ENCODE measurements at places on chromosomes 11 and 22. TPM values are rescaled to one million over a fixed set of nuclear protein-coding genes. Genes with fewer than 3 reads are reported as not detected.
A peak's percentile ranks its signal among the peaks of the same experiment; 100 is the strongest.

C1QTNF5 gene
- total RNA-seq, result 57.7 TPM

CENPM gene
- total RNA-seq, result not detected

MYRF gene
- total RNA-seq, result 3.7 TPM

TENM4 gene
- total RNA-seq, result 7.4 TPM

OR4A16 gene
- not detected for total RNA-seq

HBE1 gene
- total RNA-seq, result not detected

GSTT2B gene
- 5.6 TPM for total RNA-seq

CALCB gene
- total RNA-seq, result not detected

SUSD2 gene
- 29.5 TPM for total RNA-seq

SAA4 gene
- not detected for total RNA-seq

MFRP gene
- total RNA-seq, result not detected

LARGE1 gene
- 48.7 TPM for total RNA-seq

GRCh38 chr11:66843776-66844495, 695 bp downstream of the RCE1 start:
- DNase-seq, result no peak

DNA sequence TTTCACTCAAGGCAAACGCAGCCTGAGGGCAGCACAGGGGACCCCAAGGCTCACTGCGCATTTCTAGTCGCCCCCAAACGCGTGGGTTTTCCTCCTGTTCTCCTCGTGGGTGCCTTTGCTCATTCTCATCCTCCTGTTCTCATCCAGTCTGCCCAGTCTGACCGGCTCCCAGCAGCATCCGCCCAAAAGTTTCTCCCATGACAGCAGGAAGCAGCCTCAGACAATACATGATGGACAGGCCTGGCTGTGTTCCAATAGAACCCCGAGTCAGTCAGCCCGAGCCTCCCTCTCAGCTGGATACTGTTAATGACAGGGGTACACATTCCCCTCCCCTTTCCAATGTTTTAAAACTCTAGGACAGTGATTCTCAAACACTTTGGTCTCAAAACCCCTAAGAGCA, 22.5 kb upstream of the KRTAP5-7 start:
- DNase-seq, result peak; percentile 56

- DNase-seq, result no peak
Measured at GRCh38 chr11:122751292-122752070, 86.8 kb upstream of the CRTAM start.

DNA sequence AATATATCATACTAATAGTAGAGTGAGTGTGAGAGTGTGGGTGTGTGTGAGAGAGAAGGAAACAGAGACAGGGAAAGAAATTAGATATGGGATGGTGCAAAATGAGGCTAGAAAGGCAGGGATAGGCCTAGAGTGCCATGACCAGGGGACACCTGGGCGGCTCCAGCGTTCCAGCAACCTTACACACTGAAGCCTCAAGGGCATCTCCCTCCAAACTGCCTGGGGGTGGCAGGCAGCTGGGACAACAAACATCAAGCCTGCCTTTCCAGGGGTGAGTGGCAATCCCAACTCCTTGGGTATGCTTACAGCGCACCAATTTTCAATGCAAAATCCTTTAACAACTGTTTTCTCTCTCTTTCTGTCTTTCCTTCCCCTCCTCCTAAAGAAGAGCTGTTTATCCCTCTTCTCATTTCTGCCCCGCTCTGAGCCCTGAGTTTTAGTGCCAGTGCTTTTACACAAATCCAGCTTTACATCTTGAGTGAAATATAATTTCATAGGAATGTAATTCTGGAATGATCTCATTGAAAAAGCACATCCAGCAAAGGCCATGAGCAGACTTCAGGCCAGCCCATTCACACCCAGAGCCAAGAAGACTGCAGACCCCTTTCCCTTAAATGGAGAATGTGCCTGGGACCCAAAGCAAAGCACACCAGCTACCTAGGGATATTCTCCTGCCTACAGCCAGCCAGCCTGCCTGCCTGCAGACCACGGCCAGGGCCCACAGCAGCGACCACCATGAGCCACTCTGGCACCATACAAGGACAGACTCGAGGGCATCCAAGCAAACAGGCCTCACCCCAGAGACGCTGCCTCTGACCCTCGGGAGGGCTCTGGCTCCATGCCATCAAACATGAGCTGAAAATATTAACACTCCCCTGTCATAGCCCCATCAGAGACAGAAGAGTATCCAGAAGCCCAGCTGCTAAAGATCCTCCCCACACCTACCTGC, 90.3 kb downstream of the RPL27A start:
- no peak for DNase-seq

GRCh38 chr11:32888805-32889204, 3.8 kb upstream of the QSER1 start:
- no peak for DNase-seq

- no peak for DNase-seq
Measured at GRCh38 chr11:124605719-124606118, 5.5 kb upstream of the PANX3 start.

- no peak for DNase-seq
Measured at GRCh38 chr11:71490044-71490730, 36.9 kb upstream of the KRTAP5-7 start.

DNA sequence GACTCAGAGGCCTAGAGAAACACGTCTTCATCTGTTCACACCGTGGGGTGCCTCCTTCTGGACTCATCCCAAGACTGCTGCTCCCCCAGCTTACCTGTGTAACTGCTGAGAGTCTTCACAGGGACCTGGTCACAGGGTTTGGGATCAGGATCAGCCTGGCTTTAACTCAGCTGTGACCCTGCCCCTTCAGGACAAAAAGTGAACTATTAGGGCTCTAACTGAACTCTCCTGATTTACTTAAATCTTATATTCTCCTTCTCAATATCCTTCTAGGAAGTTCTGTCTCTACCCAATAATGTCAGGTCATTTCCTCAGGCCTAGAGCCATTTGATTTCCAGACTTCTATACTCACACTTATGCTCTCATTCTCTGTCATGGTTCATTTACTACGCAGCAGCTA, 108.4 kb downstream of the ZNF280B start:
- peak; percentile 10 for DNase-seq

DNA sequence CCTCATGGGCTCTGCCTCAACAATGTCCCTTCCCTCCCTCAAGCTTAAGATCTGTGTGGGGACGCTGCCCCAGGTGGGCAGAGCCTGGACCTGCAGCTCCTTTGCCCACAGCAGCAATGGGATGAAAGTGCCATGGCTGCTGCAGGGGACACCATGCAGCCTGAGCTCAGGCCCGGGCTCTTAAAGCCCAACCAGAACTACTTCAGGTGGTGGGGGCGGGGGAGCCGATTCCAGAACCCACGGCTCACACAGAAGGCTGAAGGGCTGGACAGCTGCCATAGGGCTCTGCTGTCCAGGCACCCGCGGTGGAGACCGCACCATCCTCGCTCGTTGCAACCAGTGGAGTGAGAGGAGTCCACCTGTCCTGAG, 12.5 kb downstream of the CHID1 start:
- no peak for DNase-seq

- DNase-seq, result peak; percentile 63
Measured at GRCh38 chr22:38412435-38413084, 42.4 kb downstream of the KCNJ4 start.

DNA sequence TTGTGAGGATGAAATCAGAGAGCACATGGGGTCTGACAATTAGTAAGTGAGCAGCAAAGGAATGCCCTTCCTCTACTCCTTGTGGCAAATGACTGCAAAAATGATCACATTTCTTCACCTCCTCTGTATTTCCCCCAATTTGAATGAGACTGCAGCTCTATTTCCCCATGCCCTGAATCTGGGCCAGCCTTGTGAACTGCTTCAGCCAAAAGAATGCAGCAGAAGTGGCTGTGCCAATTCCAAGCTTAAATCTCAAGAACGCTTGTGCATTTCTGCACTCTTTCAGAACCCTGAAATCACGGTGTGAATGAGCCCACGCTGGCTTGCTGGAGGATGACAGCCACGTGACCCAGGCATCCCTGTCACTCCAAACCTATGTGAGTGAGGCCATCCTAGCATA, 9.9 kb downstream of the SLC43A3 start:
- no peak for DNase-seq

DNA sequence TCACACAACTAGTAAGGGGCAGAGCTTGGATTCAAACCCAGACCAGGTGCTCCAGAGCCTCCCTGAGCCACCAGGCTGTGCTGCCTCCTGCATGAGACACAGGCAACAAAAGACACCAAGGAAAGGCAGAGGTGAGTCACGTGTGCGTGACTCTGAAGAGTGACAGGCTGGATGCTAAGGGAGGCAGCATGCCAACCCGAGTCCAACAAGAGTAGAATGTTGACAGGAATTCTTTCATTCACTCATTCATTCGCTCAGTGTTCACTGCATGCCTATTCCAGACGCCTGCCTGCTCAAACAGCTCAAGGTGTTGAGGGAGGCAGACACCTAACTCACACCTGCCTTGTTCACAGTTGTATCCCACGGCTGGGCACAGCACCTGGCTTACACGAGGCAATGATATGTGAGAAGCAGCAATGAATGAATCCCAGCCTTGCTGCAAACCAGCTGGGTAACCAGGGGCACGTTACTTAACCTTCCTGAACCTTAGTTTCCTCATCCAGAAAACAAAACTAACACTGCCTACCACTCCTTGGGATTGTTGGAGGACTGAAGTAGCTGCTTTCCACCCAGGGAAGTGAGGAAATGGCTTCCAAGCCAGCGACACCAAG, 73.8 kb upstream of the ARFGAP3 start:
- DNase-seq, result peak; percentile 74

GRCh38 chr11:24457985-24458384, 38.9 kb upstream of the LUZP2 start:
- no peak for DNase-seq

GRCh38 chr11:25910086-25910485, 421.8 kb upstream of the ANO3 start:
- DNase-seq, result no peak

DNA sequence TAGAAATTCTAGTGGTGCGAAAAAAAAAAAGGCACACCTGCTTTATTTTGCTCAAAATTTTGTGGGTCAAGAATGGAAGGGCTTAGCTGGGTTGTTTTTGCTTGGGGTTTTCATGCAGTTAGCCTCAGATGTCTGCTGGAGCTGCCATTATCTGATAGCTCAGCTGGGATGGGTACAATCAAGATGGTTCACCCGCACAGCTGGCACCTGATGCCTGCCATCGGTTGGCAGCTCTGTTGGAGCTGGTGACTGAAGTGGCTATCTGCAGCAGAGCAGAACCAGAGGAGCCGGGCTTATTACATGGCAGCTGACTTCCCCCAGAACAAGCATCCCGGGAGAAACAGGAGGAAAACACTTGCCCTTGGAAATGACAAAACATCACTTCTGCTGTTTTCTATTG, 12.1 kb upstream of the ELFN2 start:
- DNase-seq, result no peak

DNA sequence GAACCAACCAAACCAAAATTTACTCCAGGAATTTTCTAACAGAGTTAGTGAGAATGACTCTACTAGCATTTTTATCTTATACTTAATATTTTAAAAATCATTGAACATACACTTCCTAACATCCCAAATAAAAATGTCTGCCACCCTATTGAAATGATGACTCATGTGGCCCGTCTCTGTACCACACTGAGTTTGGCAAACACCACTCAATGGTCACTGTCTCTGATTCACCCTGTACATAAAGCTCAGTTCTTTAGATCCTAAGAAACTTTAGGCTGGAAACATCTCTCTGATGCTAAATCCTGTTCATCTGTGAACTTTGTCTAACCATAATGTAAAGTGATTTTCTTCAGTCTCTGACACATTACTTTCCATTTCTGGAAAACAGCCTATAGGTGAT, 182.0 kb downstream of the CWF19L2 start:
- DNase-seq, result no peak

- peak; percentile 85 for DNase-seq
Measured at GRCh38 chr11:12287009-12287373, 90.4 kb upstream of the PARVA start.

- DNase-seq, result no peak
Measured at GRCh38 chr22:45228401-45228754, 12.3 kb downstream of the KIAA0930 start.

DNA sequence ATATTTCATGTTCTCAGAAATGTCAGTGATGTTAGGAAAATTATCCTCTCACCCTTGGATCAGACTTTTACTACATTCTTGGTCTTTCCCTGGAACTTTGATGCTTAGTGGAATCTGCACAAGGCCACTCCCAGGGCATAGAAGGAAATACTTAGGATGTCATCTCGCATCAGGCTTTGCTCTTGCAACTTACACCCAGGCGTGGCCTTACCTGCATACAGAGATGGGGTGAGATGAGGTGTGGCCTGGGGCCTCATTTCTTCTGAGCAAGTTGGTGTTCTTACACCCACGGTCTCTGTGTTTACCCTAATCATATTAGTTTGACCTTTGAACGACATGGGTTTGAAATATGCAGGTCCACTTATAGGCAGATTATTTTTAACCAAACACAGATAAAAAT, 19.0 kb upstream of the OR52K2 start:
- no peak for DNase-seq

- peak; percentile 90 for DNase-seq
Measured at GRCh38 chr11:112279901-112280267, 19.2 kb upstream of the PLET1 start.

DNA sequence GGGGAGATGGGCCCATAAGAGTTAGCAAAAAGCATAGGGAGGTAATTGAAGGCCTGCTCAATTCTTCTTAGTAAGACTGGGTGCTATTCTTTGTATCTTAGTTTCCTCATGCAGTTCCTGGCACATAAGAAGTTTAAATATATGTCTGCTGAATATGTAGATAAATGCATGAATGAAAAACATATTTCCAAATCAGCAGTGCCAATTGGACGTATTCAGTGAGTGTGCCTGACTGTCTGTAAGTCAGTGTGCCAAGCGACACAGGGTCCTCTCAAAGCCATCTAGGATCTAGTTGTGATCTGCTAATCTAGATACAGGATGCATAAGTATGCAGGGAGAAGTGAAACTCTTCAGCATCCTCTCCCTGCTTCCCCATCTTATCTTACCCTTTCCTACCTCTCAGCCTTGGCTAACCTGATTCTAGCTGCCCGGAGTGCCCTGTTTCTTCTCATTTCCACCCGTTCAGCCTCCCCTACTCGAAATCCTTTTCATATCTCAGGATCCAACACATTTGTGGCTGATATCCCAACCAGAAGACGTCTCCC, 91.1 kb upstream of the SORL1-AS1 start:
- no peak for DNase-seq

DNA sequence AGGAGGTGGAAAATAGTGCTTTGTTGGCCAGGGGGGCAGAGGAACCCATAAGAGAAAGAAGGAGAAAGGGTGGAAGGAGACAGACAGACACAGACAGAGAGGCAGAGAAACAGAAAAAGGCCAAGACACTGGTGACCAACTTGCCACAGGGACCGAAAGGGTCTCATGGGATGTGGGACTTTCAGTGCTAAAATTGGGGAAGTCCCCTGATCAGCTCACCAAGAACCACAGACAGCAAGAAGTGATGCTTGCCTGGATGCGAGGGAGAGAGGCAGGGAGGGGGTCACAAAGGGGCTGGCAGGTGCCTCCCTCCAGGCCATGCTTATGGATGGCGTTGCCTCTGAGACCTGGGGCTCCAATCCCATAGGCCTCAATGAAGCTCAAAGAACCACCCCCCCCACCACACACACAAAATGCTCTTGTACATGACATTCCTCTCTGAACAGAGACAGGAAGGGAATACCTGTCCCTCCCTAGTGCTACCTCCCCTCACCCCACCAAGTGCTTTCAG, 413.4 kb downstream of the MN1 start:
- DNase-seq, result no peak

Data from posterior vena cava (tissue), 2 donors.